Renal pelvis (tissue), 12 donors: ENCODE measurements at places on chromosomes 7 and 10.

- DNase-seq, result no peak
Observed at GRCh38 chr7:36787933-36788378, 63.7 kb upstream of the AOAH start.

GRCh38 chr10:121595351-121595805 is 2.9 kb downstream of the FGFR2 start:
- no peak for DNase-seq

GRCh38 chr10:81674941-81675340 is 200.1 kb upstream of the NRG3 start:
- no peak for DNase-seq

DNA sequence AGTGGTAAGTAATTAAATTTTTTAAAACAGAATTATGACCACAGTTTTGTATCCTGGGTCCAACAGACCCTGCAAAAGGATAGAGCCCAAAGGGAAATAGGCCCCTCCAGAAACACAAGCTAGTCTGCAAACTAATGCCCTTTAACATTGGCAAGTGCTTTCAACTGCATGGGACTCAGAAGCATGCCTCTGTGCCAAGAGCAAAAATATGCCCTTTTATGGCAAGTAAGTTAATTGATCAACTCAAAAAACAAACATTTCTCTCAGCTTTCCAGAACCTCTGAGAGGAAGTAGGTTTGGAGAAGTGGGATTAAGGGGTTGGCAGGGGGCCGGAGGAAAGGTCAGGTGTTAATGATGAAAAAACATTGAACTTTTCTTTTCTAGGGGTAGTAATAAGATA is 186.6 kb upstream of the PRSS1 start:
- DNase-seq, result no peak

- DNase-seq, result no peak
Observed at GRCh38 chr7:21261627-21262594, 166.0 kb upstream of the SP4 start.

GRCh38 chr10:54607983-54608382 is 193.0 kb downstream of the PCDH15 start:
- DNase-seq, result no peak

DNA sequence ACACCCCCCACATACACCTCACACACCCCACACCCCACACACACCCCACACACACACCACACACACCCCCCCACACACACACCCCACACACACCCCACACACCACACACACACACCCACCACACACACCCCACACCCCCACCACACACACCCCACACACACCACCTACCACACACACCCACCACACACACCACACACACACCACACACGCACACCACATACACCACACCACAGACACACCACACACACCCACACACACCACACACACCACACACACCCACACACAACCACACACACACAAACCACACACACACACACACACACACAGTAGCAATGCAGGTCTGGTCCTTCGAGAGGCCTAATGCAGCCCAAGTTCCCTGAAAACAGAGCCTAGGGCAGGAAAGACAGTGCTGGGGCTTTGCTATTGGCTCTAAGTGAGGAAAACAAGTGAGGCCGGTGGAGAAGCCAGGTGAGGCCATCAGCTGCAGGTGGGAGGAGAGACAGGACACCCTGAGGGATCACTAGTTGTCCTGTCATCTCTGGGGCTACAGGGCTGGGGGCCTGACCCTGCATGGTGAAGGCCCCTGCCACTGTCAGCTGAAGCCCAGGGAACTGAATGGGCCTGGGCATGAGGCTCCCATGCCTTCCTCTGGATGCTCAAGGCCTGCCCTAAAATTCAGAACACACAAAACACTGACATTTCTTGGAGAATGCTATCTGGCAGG is 92.6 kb downstream of the CYTH3 start:
- no peak for DNase-seq

DNA sequence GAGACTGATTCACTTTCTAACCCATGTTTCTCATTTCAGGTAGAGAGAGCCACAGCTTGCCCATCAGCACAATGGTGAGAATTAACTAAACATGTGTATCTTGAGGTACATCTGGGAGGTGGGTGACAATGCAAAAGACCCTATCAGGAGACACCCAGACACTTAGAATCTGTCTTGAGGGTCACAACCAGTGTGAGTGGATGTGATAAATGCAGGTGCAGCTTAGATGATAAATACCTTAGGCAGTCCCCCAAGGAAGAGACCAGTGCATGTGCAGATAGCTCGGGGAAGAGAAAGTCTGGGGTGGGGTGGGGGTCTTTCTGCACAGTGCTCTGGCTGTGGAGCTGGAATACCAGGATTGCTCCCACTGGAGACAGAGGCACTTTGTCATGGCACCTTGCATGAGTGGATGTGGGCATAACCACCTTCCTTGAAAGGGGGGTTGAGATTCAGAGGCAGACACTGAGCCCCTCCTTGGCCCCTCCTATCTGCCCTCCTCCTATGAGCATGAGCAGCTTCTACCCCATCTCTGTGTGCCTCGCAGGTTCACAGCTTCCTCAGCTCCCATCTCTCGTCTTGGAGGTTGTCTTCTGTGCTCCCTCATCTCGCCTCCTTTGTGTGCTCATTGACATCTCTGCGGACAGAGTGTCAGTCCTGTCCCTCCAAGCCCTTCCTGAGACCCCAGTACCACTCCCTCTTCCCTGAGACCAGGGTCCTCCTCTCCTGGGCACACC is 349.8 kb downstream of the TCERG1L start:
- no peak for DNase-seq

DNA sequence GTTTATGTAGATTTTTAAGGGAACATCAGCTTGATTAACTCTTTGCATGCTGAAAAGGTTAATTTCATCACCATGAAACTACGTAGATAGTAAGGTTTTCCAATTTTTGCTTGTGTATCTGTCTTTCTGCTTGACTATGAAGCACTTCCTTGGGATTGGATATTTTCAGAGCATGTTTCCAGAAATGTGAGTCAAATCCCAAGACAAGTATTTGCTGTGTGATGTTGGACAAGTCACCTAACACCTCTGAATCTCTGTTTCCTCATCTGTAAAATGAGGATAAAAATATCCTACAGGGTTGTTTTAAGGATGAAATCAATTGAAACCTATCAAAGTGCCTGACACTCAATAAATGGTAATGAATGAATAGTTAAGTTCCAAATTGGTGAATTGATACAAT is 42.4 kb downstream of the ANK3 start:
- no peak for DNase-seq

DNA sequence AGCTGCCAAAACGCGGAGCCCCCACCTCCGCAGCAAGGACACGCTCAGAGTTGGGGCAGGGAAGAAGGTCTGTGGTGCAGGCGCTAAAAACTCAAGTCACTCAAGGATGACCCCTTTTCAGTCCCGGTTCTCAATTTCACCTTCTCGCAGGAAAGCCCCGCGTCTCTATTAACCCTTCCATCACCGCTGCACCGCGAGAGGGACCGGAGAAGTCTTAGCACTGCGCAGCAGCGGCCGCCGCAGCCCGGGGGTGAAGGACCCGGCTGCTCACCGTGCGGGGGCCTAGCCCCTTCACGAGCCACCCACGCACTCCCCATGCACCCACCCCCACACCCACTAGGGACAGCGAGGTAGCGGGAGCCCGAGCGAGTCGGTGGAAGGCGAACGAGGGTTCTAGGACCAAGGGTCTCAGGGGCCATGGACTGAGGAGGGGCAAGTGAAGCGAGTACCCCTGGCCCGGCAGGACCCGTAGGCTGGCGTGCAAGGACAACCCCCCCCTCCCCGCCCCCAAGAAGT is 162.9 kb downstream of the SH3PXD2A start:
- DNase-seq, result no peak

DNA sequence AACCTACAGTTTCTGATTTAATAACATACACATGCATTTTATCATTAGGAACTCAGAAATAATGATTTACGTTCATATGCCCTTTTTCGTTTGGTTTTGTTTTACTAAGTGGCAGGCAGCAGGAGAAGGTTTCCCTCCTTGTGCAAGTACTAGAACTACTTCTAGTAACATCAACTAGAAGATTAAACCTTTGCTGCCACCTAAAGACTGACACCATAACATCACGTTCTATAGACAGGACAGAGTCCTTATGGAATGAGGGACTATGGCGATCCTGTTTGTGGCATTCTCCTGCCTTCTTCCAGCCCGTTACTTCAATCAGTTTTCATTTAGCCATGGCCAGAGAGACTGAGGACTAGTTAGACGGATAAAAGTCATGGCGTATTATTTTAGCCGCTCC is 53.2 kb downstream of the GAD2 start:
- peak; percentile 40 for DNase-seq

DNA sequence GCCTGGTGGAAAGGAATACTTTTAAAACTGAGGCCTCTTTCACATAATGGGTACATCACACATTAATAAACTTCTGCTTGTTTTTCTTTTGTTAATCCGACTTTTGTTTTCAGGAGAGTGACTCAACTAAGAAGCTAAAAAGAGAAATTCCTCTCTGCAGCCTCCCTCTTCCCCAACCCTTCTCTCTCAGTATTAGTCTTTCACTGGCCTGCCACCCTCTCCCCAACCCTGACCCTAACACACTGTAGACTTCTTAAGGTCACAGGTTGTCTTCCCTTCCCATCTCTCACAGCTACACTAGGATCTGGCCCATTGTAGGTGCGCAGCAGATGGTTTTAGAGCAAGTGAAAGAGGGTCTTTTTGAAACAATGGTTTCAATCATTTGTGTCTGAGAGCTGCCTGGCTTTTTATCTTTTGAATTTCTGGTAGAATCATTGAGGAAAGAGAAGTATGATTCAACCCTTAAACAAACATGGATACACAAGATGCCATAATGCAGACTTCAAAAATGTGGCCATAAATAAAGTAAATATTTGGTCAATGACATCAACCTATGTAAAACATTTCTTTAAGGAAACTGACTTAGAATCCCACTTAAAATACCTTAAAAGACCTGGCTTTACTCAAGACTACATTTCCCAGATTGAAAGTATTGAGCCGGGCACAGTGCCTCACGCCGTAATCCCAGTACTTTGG is 17.9 kb upstream of the FFAR4 start:
- no peak for DNase-seq

GRCh38 chr10:74439213-74439612 is 288.2 kb downstream of the ADK start:
- DNase-seq, result no peak

DNA sequence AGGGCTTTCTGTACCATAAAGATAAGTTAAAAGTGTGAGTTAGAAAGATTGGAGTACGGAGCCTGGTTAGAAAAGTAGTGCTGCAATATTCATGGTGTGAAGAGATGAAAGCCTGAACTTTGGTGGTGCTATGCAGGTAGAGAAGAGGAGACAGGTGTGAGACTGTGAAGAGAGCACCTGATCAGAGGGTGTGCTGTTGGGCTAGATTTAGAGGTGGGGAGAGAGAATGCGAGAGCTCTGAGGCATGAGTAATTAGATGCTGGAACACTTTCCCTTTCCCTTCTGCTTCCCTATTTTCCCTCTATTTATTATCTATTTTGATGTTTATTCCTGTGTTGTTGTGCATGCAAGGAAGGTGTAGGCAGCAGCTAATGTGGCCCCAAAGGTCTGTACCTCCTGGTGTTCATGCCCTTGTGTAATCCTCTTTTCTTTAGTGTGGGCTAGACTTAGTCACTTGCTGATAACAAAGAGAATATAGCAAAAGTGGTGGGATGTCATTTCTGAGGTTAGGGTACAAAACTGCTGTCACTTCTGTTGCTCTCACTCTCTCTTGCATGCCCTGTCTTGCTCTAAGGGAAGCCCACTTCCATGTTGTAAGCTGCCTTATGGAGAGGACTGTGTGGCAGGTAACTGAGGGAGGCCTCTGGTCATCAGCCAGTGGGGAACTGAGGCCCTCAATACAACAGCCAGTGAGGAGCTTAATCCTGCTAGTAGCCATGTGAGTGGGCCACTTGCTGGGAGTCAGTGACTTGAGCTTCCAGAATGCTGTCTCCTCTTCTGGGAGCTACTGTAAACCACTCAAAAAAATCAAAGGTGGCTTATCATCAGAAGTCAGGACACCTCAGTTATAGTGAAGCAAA is 2.6 kb upstream of the ATXN7L1 start:
- no peak for DNase-seq

- no peak for DNase-seq
Observed at GRCh38 chr7:124686543-124687171, 78.9 kb downstream of the GPR37 start.

GRCh38 chr7:146728141-146728540 is 611.5 kb downstream of the CNTNAP2 start:
- no peak for DNase-seq

DNA sequence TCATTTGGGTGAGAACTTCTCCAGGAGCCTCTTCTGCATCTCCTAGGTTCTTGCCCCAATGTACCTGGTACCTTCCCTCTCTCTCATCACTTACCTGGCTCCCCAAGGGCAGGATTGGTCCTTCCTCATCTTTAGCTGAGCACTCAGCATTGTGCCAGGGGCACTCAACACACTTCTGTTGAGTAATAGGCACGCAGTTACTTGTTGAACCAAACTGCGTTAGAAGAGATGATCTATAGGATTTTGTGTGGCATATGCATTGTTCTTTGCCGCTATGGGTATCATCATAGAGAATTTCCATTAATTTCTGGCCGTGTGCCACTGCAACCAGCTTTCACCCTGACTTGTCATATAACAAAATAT is 16.4 kb downstream of the TBXAS1 start:
- DNase-seq, result no peak

DNA sequence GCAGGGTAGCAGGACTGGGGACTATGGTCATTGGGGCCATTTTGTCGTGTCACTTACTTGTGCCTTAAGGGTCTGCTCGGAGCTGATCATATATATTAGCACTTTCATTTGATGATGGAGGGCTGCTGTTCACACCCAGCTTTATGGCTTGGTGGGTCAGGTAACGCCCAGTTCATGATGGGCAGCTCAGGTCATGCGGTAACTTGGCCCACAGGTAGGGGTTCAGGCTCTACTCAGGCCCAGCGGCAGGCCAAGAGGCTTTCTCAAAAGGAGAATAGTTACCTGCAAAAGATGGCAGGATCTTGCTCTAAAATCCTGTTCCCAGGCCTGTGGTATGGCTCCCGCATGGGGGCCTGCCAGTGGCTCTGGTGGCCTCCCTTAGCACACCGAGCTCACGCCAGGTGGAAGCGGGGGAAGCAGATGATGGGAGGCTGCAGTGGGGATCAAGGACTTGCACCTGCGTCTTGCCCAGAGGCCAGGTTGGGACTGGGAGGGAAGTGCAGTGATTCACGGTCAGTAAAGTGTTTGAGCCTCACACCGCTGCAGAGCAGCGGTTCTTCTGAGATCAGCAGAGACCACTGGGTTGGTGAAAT is 109.5 kb downstream of the ADCY1 start:
- no peak for DNase-seq

GRCh38 chr10:108411894-108412293 is 1247.4 kb upstream of the SORCS1 start:
- no peak for DNase-seq

DNA sequence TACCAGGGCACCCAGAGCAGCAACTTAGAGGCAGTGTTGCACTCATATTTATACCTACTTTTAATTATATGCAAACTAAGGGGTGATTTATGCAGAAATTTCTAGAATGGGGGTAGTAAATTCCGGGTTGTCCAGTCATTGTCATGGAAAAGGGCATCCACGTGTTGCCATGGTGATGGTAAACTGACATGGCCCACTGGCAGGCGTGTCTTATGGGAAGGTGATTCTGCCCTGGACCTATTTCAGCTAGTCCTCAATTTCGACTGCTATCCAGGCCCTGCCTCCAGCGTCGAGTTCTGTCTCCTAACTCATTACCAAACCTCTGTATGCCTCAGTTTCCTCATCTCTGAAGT is 12.8 kb downstream of the SNX8 start:
- no peak for DNase-seq
